ENCODE measurements at places on chromosomes 3 and 15.

- no peak for DNase-seq
These were observed 96.5 kb downstream of the SMAD6 start for GRCh38 chr15:66798426-66799061.

- DNase-seq: no peak
These were observed 252.9 kb downstream of the EBLN2 start for GRCh38 chr3:73314151-73314951.

- DNase-seq: peak; percentile 83
These were observed 65.6 kb upstream of the POLG start for GRCh38 chr15:89400116-89400781.

- no peak for DNase-seq
These were observed 24.4 kb downstream of the CTNNB1 start for GRCh38 chr3:41223691-41224090.

DNA sequence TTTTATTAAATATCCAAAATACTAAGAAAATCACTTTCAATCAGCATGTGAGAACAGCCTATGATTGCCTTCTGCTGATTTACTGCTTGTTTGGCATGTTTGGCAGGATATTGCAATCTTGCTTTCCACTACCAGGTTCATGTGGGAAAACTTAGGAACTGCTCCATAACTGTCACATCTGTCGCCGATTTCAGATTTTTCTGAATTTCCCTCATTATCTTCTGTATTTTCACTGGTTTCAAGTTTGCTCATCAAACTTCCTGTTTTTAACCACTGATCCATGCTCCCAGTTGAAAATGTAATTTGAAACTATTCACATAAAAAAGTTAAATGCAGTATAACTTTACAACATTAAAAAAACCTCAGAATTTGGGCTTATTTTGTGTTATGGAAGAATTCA, 93.0 kb downstream of the NFKBIZ start:
- DNase-seq: no peak

GRCh38 chr15:65902373-65902772, 33.1 kb downstream of the RAB11A start:
- no peak for DNase-seq

DNA sequence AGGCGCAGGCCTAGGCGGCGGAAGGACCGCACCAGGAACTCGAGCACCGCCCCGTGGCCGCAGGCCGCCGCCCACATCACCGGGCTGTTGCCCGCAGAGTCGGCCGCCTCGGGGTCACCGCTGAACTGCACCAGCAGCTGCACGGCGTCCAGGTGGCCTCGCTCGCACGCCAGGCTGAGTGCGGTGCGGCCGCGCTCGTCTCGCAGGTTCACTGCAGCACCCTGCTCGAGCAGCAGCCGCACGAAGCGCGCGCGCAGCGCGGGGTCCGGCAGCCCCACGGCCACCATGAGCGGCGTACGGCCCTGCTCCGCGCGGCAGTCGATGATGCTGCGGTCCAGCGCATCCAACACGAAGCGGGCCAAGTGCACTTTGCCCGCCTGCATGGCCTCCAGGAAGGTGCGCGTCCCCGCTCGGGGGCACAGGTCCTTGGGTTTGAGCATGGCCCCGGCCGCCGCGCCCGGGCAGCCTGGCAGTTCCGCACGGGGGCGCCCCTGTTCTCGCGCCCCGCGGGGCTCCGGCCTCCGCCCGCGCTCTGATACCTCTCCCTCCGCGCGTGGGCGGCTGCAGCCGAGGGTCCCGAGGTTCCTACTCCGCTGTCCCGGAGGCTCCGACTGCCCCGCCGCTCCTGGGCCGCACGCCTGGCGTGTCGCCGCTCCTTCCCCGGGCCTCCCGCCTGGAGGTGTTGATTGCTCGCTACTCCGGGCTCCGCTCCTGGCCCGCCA, 556 bp downstream of the ANKRD63 start:
- DNase-seq: no peak

- no peak for DNase-seq
These were observed 129.2 kb downstream of the CHDH start for GRCh38 chr3:53716998-53717397.

- no peak for DNase-seq
These were observed 160.6 kb upstream of the RGMA start for GRCh38 chr15:93249623-93250022.

GRCh38 chr3:169662843-169663160, 710 bp downstream of the MECOM start:
- DNase-seq: no peak

- DNase-seq: no peak
These were observed 4.8 kb downstream of the IDH2 start for GRCh38 chr15:90097475-90097874.

DNA sequence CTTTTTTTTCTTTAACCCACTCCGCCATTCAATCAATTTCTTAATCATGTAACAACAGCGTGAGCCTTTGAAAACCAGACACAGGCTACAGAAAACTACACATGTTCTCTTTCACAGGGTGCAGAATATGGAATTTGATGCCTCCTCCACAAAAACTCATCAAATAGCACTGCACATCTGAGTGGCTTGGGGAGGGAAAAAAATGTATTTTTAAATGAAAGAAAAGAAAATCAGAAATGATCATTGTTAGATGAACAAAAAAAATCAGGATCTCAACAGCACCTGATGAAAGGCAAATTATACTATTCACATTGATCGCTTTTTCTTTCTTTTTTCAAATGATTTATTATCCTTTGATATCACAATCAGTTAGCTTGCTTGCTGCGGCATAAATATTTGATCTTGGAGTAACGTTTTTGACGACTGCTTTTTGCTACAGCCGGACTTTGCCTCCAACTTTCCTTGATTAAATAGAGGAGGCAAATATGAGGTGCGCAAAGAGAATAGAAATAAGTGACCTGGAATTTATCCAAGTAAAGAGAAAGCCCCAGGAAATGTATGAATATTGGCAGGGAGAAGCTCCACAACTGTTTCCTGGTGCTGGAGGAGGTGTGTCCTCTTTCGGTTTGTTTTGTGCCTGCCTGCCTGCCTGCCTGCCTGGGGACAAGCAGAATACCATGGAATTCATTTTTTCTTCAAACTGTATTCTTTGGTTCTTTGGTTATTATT, 63.1 kb downstream of the EDEM1 start:
- DNase-seq: peak; percentile 39

GRCh38 chr15:25710184-25710583, 152.9 kb downstream of the ATP10A start:
- DNase-seq: no peak

GRCh38 chr3:139281096-139281495, 62.7 kb upstream of the MRPS22 start:
- no peak for DNase-seq

- DNase-seq: no peak
These were observed 114.6 kb downstream of the LRIG1 start for GRCh38 chr3:66386011-66386924.

DNA sequence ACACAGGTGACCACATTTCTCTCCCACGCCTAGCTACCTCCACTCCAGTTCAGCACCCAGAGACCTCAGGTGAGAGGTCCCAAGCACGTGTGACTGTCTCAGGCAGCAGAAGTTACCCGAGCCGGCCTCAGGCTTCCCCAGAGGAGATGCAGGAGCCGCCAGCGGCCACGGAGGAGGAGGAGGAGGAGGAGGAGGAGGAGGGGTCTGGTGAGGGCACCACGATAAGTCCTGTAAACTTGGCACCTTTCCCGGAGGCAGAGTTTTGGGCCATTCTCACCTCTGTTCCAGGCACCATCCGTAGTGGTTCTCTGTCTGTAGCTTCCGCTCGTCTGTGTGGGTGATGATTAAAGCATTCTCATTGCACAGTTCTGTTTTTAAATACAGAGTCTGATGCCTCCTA, 56.1 kb downstream of the CCK start:
- no peak for DNase-seq

DNA sequence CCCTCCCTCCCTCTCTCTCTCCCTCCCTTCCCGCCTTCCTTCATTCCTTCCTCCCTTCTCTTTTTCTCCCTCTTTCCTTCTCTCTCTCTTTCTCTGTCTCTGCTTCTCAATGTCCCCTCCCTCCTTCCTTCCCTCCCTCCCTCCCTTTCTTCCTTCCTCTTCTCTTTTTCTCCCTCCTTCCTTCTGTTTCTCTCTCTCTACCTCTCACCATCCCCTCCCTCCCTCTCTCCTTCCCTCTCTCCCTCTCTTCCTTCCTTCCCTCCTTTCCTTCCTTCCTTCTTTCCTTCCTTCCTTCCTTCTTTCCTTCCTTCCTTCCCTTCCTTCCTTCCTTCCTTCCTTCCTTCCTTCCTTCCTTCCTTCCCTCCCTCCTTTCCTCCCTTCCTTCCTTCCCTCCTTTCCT, 504.6 kb downstream of the EPHA3 start:
- no peak for DNase-seq

- no peak for DNase-seq
These were observed 64.2 kb upstream of the POLG start for GRCh38 chr15:89398896-89399237.

- no peak for DNase-seq
These were observed 9.2 kb upstream of the PDZRN3 start for GRCh38 chr3:73633916-73634344.

DNA sequence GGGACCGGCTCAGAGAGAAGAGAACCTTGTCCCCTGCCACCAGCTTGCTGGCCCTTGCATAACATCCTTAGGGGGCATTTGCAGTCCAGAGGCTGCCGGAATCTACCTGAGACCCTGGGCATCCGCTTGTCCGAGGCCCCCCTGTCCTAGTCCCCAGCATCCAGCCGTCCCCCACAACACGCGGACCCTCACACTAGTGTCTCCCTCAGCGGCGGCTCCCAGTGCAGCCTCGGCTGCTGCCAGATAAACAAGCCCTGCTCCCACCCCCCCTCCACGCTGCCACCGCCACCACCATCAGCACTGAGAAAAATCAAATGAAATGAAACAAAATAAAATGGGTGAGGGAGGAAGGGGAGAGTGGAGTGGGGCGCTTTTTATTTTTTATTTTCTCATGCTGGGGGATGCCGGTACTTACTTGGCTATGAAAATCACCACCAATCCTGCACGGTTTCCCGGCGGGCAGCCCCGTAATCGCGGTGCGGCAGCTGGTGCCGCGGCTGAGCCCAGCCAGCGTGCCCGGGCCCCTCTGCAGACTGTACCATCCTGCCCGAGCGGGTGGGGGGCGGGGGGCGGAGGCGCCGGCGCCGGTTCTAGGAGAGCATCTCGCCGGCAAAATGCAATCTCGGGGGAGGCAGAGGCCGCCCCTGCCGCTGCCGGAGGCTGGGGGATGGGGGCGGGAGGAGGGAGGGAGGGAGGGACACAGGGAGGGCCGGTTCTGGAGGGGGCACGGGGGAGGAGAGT, at the start of gene ATP2B2:
Gene ATP2B2 (minus strand): TSS at position 537 of the 741 bp plus-strand sequence. CDS start 56,043 bp downstream, outside the sequence.
- DNase-seq: peak; percentile 91

GRCh38 chr3:194282436-194283122, 68.5 kb downstream of the CPN2 start:
- no peak for DNase-seq

GRCh38 chr15:45144775-45145174, 15.0 kb downstream of the DUOX1 start:
- DNase-seq: no peak

- no peak for DNase-seq
These were observed 242.5 kb downstream of the GBE1 start for GRCh38 chr3:81518945-81519344.

GRCh38 chr15:99440551-99441443, 125.0 kb upstream of the MEF2A start:
- DNase-seq: no peak

GRCh38 chr15:75231836-75232235, 26.3 kb upstream of the GOLGA6C start:
- no peak for DNase-seq

- DNase-seq: no peak
These were observed 65.6 kb downstream of the ABTB1 start for GRCh38 chr3:127738192-127738840.

GRCh38 chr3:48536785-48537184, 19.8 kb downstream of the PFKFB4 start:
- no peak for DNase-seq

GRCh38 chr3:155352900-155353490, 59.5 kb upstream of the STRIT1 start:
- peak; percentile 40 for DNase-seq

DNA sequence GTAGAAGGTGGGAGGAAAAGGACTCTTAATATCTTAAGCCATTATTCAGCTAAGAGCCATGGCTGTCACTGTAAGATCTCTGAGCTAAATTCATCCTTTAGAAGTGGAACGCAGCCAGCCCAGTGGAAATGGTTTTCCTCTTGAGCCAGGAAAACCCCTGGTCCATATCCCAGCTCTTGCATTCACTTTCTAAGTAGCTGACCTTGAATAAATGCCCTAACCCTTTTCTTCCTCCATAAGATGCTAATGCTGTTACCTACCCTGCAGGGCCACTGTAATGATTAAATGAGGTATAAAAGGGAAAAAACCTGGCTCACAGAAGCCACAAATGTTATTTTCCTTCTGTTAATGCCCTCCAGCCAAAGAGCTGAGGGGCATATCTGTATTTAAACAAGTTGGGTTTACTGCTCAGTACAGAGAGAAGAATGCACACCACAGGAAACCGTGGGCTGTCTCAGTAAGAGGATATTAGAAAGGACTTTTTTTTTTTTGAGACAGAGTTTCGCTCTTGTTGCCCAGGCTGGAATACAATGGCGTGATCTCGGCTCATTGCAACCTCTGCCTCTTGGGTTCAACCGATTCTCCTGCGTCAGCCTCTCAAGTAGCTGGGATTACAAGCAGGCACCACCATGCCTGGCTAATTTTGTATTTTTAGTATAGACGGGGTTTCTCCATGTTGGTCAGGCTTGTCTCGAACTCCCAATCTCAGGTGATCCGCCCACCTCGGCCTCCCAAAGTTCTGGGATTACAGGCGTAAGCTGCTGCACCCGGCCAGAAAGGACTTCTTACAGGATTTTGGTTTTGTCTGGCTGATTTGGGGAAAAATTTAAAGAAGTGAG, 6.8 kb downstream of the UBL7 start:
- DNase-seq: no peak

DNA sequence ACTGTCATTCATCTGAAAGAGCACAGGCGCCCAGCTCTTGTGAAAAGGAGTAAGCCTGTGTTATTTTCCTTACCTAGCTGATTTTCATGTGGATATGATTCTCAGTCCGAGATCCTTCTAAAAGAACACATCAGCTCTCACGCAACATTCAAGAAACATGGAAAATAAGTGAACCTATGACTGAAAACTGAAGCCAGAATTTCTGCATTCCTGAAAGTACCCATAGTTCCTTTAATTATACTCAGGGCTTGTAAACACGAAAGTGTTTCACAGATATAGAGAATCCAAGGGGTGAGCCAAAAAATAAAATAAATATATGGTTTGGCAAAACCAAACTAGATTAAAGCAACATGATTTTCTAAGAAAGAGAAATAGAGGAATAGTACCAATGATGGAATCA, 100.8 kb upstream of the CHMP2B start:
- no peak for DNase-seq

DNA sequence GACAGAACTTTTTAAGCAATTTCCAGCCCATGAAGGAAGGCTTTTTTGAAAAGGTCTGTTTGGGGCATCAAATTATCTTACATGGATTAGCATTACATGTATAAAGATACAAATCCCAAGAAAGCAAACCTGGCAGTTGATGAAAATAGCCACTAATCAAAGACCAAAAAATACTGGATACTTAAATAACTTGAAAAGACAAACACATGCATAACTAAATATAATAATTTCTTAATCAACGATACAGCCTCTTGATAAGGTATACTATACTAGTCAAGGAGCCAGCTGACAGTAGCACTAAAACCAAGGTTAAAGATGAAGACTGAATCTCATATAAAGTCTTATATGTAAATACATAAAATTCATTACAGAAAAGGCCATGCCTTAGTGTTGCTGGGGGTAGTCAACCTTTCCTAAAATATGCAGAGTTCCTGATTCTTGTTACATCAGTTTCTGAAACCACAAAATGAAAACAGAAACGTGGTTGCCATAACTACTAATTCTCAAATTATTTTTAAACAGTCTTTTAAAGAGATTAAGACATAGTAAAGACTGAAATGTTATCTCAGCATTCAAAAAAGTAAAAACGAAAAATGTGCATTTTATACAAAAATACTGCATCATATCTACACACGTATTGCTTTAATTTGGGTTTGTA, 2.0 kb downstream of the ANKRD28 start:
- DNase-seq: no peak

Measured in spinal cord (tissue), 10 donors.